ENCODE measurements at places on chromosomes 1 and 21.

- DNase-seq: no peak
Measured at GRCh38 chr1:167861664-167862381, 52.1 kb downstream of the ADCY10 start.

DNA sequence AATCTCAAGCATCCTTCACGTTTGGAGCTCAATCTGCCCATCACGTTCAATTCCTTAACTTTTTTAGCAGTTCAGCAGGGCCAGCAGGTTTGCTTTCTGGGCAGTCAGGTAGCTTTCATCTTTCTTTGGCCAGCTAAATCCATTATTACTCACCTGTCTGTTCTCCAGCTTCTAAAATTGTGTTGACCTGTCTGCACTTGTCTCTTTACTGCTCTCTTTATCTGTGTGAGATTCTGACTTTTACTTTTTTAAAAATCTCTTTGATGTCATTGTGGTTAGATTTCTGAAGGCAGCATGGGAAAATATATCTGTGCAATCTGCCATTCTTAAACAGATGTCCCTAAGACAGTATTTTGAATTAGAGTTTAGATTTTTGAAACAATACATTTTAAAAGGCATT, 24.9 kb upstream of the CYYR1 start:
- no peak for DNase-seq

GRCh38 chr1:40032240-40032891, 8.2 kb upstream of the CAP1 start:
- peak; percentile 0 for DNase-seq

DNA sequence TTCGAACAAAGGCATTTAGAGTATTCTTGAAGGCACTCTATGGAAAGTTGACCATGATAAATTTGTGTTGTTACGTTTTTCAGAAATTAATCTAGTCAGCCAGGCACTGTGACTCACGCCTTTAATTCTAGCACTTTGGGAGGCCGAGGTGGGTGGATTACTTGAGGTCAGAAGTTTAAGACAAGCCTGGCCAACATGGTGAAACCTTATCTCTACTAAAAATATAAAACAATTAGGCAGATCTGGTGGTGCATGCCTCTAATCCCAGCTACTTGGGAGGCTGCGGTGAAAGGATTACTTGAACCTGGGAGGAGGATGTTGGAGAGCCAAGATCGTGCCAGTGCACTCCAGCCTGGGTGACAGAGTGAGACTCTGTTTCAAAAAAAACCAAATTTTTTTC, 130.6 kb upstream of the BRINP3 start:
- no peak for DNase-seq

DNA sequence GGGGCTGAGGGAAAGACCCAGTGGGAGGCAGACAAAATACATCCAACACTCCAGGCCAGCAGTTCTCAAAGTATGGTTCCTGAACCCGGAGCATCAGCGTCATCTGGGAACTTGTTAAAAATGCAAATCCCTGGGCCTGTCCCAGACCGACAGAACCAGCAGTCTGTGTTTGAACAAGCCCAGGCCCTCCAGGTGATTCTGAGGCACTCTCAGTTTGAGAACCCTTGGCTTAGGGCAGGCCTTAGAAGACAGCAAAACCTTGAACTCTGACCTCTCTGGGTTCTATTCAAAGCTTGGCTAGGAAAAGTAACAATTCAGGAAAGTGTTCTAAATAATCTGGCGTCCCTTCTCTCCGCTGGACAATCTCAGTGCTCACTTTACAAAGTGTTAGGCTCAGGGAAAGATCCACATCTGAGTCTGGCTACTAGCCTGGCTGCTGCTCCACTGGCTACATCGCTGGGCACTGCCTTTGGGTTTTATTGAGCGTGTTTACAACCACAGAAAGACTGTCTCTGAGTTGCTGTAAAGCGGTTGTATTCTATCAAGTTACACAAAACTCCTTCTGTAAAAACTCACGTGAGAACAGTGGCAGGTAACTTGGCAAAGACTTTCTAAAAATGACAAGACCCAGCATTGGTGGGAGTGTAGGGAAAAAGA, 166.1 kb downstream of the HIVEP3 start:
- DNase-seq: no peak

- DNase-seq: no peak
Measured at GRCh38 chr1:178986204-178986603, 39.5 kb upstream of the FAM20B start.

DNA sequence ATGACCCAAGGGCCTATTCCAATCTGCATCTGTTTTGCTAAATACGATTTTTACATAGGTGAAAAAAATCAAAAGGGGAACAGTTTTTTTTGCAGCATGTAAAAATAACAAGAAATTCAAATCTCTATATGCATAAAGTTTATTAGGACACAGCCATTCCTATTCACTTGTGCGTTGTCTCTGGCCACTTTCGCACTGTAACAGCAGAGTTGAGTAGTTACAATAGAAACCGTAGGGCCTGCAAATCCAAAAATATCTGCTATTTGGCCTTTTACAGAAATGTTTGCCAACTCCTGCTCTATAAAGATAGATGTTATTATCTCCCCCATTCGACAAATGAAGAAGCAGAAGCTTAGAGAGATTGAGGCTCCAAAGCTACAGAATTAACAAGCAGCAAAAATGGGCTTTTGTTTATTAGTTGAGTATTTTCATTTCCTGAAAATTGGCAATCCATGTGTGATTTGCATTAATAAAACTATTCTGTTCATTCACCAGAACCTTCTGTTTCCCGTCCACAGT, 5.5 kb downstream of the DYNLT5 start:
- no peak for DNase-seq

DNA sequence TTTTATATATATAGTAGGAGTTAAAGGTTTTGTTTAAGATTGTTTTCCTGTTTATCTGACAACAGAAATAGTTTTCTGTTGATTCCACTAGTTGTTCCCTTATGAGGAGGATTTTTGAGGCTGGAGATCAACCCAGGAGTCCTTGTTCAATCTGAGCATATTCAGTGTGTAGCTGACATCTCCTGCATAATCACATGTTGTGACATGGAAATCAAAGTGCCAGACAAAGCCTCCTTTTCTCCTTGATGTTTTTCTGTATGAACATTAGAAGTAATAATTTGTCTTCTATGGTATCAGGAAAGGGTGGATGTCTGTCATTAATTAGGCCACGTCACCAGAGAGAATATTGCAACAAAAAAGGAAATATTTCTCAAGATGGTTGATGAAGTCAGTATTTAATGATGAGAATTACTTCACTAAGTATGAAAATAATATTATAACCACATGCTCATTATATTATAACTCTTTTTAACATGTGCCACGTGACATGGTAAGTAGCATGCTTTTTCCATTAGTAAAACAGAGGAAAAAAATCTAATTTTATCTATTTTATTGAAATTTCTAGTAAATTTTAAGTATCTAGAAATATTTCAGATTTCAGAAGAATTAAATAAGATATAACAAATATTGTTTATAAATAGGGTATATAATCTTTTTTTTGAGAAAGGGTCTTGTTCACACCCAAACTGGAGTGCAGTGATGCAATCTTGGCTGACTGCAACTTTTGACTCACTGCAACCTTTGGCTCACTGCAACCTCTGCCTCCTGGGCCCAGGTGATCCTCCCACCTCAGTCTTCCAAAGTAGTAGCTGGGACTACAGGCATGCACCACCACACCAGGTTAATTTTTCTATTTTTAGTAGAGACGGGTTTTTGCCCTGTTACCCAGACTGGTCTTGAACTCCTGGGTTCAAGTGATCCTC, 223.5 kb downstream of the HMCN1 start:
- DNase-seq: no peak

- DNase-seq: no peak
Measured at GRCh38 chr1:221708076-221708571, 33.8 kb downstream of the DUSP10 start.

- DNase-seq: no peak
Measured at GRCh38 chr1:151908228-151908691, 1.1 kb downstream of the THEM4 start.

- no peak for DNase-seq
Measured at GRCh38 chr1:206769304-206769731, 1.3 kb upstream of the IL19 start.

DNA sequence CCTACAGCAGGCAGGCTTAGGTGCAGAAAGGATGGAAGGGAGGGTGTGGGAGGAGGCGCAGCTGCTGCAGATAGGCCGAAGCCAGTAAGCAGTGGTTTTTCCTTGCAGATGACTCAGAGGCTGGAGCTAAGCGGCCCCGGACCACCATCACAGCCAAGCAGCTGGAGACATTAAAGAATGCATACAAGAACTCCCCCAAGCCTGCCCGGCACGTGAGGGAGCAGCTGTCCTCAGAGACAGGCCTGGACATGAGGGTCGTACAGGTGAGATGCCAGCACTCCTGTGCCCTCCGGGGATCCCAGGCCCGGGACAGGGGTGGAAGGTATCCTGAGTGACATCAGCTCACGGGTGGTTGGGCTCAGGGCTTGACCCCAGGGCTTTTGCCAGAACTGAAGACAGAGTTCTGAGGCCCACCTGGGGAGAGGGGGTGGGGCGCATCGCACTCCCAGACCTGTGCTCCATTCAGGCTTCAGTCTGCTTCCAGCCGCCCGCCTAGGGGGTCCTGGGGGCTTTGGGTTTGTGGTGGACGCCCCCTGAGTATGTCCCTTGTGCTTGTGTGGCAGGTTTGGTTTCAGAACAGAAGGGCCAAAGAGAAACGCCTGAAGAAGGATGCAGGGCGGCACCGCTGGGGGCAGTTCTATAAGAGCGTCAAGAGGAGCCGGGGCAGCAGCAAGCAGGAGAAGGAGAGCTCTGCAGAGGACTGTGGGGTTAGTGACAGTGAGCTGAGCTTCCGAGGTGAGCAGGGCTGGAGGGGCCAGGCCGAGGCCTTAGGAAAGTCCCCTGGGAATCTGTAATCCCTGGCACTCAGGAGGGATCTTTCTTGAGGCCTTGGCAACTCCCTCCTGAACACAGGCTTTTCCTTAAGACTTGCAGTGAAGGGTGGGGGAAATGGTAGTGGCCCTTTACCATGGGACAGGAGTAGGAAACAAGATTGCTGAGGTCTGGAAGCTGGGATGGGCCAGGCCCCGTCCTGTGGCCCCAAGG, 41.5 kb downstream of the LHX4 start:
- no peak for DNase-seq

GRCh38 chr1:84298684-84299535, 2.6 kb upstream of the SAMD13 start:
- DNase-seq: no peak

- no peak for DNase-seq
Measured at GRCh38 chr1:211944733-211945500, 90.4 kb downstream of the INTS7 start.

GRCh38 chr1:108075055-108075454, 110.1 kb upstream of the VAV3 start:
- DNase-seq: no peak

DNA sequence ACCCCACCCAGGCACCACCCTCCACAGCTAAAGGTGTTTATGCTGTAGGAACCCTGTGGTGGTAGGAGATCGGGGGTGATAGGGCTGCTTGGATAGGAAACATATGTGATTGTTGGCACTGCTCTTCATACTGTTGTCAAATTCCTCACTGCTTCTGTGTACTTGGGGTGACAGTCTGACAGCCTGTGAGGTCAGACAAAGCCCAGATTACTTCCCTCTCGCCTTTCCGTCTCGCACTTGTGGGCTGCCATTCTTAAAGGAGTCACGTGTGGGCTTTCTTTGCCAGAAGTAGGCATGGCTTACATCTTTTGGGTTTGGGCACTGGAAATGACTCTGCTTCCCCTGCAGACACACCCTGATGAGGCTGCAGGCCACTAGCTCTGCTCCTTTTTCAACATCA, 363.8 kb downstream of the DISC1 start:
- no peak for DNase-seq

DNA sequence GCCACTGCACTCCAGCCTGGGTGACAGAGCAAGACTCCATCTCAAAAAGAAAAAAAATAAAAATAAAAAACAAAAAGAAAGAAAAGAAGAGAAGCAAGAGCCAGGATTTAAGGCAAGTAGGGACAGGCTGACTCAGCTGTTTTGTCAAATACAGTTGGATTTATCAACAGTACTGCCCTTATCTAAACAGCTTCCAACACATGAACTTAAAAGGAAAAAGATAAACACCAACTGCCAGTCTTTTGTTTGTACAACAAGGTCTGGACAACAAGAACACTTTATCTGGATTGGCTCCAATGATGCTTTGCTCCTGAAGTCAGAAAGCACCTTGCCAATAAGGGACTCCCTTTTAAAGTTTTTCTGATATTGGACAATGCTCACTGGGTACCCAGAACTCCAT, 886.0 kb downstream of the ADGRL2 start:
- DNase-seq: no peak

DNA sequence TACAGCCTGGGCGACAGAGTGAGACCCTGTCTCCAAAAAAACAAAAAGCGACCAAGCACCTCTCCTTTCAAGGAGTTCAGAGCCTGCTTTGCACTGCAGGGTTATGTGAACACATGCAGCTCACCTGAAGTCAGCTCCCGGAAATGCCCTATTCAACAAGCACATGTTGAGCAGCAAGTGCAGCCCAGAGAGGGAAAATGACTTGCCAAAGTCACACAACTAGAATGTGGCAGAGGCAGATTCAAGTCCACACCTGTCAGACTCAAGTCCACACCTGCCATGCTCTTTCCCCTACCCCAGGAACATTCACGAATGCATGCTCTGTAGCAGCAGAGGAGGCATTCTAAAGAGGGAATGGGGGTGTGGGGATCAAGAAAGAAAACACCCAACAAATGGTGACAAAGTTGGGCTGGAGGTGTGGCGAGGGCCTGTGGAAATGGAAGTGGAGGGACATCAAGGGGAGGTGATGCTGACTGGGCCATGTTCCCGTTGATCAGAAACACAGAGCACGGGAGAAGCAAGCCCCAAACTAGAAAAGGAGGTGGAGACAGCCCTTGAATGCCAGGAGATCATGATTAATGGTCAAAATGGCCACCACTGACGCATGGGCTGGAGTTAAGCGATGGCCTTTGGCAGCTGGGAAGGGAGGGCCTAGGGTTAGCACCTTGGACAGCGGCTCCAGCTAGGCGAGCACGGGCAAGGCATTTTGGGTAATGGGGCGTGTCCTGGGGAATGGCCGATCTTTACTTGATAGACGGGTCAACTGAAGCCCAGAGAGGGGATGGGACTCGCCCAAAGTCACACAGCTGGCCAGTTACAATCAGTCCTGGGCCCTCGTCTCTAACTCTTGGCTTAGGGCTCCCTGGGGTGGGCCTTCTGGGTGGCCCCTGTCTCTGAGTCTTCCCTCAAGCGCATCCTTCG, 21.5 kb downstream of the RAP1GAP start:
- no peak for DNase-seq

All from NCI-H1417 treated with DMSO at 0.1 percent for 48 hours (cell line).